ENCODE measurements at places on chromosomes 3 and 15. TPM values are rescaled to one million over a fixed set of nuclear protein-coding genes. Genes with fewer than 3 reads are reported as not detected.

DNA sequence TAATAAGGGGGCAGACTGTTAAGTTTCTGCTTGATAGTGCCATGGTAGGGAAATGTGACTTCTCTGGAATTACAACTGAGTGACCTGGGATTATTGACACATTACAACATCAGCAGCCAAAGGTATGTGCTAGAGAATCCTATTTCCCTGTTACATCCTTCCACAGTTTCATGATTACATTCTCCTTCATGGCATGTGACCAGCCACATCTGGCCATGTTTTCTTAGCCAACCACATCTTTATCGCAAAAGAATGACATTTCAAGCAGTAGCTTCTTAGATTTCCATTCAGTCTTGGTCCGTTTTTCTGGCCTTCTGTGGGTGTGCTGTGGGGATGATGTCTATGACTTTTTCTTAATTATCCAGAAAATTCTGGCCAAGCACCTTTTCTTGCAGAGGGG, 45.4 kb upstream of the CTDSPL start:
- H3K36me3 ChIP-seq = no peaks in the 10 kb centered on the region
- no peak overlapping the region for H3K27ac ChIP-seq
- no peaks in the 10 kb centered on the region for H3K27me3 ChIP-seq
- H3K4me1 ChIP-seq = peaks cover 40% of the 10 kb centered on the region
- H3K4me3 ChIP-seq = no peak overlapping the region

DNA sequence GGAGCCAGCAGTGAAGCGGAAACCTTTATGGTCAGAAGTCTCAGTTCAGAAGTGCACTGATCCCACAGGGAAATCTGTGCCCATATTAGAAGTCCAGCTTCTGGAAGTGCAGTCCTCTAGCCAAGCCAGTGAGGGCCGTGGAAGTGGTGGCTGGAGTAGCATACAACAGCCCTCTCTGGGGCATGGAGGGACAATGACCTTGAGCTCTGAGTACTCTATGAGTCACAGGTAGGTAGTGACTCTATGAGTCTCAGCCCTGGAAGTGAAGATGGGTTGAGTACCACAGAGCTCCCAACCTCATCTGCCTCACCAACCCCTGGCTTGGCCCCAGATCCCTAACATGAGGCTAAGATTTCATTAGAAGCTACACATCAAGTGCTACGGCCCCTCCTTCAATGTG, 205.9 kb upstream of the PPP2R3A start:
- H3K4me1 ChIP-seq = no peaks in the 10 kb centered on the region
- H3K4me3 ChIP-seq = no peak overlapping the region
- no peak overlapping the region for H3K27ac ChIP-seq
- no peaks in the 10 kb centered on the region for H3K36me3 ChIP-seq
- DNase-seq = no peak
- H3K27me3 ChIP-seq = no peaks in the 10 kb centered on the region

A4GNT gene
- 5.4 TPM for total RNA-seq

DNA sequence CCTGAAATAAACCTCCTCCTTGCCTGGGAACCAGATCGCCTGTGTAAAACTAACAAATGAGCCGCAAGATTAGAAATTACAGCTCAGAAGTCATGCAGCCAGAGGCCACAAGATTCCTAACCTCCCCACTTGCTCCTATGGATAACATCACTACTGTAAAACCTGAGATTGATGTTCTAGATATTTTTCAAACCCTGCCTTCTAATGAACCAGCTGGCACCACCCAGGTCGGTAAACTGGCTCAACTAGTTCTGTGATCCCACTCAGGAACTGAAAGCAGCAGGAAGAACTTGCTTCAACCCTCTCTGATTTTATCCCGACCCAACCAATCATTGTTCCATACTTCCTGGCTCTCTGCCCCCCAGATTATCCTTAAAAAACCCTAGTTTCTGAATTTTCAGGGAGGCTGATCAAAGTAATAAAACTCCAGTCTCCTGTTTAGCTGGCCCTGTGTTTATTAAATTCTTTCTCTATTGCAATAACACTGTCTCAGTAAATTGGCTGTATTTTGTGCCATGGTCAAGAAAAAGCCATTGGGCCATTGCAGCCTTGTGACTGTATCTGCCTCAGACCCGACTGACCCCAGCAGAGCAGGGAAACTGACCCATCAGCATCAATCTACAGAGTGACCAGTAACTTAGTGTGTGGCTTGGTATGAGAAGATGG, 98.9 kb downstream of the RPLP1 start:
- no peak overlapping the region for H3K4me3 ChIP-seq
- no peaks in the 10 kb centered on the region for H3K27me3 ChIP-seq
- peaks cover 13% of the 10 kb centered on the region for H3K4me1 ChIP-seq
- peak; percentile 51 for DNase-seq
- H3K27ac ChIP-seq = no peak overlapping the region

DNA sequence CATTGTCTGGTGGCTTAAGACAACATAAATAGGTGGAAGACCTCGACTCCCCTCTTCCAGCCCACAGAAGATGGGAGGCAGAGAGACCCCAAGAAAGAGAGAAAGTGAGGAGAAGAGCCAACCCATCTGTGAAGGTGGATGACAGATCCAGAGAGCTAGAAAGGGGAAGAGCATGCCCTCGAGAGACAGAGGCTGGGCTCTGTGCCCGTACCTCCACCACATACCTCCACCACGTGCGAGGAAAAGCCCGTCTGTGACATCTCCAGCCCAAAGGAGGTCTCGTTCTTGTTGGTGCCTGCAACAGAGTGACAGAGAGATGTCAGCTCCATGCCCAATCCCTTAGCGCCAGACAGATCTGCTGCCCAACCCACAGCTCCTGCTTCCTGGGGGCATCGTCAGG, 71.1 kb downstream of the FEM1B start:
- no peaks in the 10 kb centered on the region for H3K36me3 ChIP-seq
- H3K27me3 ChIP-seq = no peaks in the 10 kb centered on the region
- no peak for DNase-seq
- H3K27ac ChIP-seq = no peak overlapping the region
- H3K4me1 ChIP-seq = peaks cover 6% of the 10 kb centered on the region

TGM5 gene
- total RNA-seq = not detected

DNA sequence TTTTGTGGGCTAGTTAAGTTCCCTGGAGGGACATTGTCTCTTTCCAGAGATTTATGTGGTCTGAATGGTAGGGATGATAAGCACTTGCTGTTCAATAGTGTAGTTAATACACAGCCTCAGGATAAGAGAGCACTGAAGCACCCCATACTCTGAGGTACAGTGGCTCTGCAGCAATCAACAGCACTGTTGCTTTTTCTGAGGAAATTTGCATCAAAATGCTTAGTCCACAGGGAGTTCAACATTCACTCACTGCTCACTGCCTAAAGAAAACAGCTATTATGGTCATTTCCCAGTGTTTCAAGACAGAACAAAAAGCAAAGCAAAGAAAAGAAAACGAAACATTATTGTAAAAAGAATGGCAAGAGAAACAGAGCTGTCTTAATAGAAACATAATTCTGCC, 441.9 kb downstream of the PLOD2 start:
- no peaks in the 10 kb centered on the region for H3K36me3 ChIP-seq
- DNase-seq = no peak
- H3K4me1 ChIP-seq = no peaks in the 10 kb centered on the region
- no peak overlapping the region for H3K27ac ChIP-seq

- no peak overlapping the region for H3K27ac ChIP-seq
- DNase-seq = no peak
- H3K36me3 ChIP-seq = no peaks in the 10 kb centered on the region
- H3K27me3 ChIP-seq = no peaks in the 10 kb centered on the region
- H3K4me3 ChIP-seq = no peak overlapping the region
- no peaks in the 10 kb centered on the region for H3K4me1 ChIP-seq
Measured at GRCh38 chr3:144119633-144120032, 148.0 kb downstream of the DIPK2A start.

DNA sequence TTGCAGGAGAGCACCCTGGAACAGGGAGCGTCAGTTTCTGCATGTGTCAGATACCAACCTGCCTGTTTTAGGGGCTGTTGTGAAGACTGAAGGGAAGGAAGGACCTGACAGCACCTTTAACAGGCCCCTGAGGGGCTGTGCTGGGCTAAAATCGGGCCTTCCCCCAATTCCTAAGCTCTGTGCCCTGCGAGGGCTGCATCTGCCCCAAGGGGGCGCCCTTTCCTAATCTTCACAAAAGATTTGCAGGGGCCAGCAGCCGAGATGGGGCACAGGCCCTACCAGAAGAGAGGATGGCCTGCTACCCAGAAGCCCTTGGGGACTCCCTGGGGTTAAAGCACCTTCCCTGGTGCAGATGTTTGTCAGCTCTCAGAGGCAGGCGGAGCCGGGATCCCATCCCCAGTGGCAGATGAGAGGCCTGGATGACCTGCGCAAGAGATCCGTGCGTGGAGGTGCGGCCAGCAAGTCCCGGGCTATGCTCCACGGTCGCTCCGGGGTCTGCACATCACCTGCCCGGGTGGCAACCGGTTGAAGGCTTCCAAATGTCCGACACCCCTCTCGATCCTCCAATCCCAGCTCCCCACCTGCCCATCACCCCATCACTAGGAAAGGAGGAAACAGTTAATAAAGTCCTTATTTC, 53.6 kb downstream of the RHCG start:
- H3K27me3 ChIP-seq = peaks cover 1% of the 10 kb centered on the region
- no peak overlapping the region for H3K4me3 ChIP-seq
- H3K36me3 ChIP-seq = no peaks in the 10 kb centered on the region
- H3K27ac ChIP-seq = no peak overlapping the region
- no peaks in the 10 kb centered on the region for H3K4me1 ChIP-seq

- no peak overlapping the region for H3K27ac ChIP-seq
- DNase-seq = no peak
Measured at GRCh38 chr3:123104550-123104949, 37.7 kb downstream of the PDIA5 start.

SLC12A1 gene
- not detected for total RNA-seq

- H3K36me3 ChIP-seq = no peaks in the 10 kb centered on the region
- H3K27me3 ChIP-seq = no peaks in the 10 kb centered on the region
- no peak for DNase-seq
- no peak overlapping the region for H3K4me3 ChIP-seq
- no peak overlapping the region for H3K27ac ChIP-seq
Measured at GRCh38 chr3:146991907-146992306, 386.8 kb upstream of the PLSCR5 start.

DNA sequence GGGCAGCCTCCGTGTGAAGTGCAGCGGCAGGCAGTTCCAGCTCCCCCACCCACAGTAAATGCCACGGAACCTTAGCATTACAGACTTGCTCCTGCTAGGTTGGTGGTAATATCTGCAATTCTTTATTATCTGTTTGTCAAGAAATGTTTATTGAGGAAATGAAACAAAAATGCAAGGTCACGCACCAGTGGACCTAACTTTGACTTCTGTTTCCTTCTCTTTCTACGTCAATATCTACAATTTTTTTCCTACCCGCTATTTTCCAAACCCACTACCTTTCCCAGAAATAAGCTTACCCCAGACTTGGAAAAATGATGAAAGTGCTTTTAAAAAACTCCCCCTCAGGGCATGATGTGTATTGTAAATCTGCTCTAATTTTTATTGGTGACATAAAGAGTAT, 18.9 kb downstream of the ILDR1 start:
- H3K27ac ChIP-seq = no peak overlapping the region
- H3K4me1 ChIP-seq = no peaks in the 10 kb centered on the region
- DNase-seq = peak; percentile 19
- no peaks in the 10 kb centered on the region for H3K27me3 ChIP-seq

- H3K27ac ChIP-seq = no peak overlapping the region
- H3K36me3 ChIP-seq = peaks cover 68% of the 10 kb centered on the region
- H3K27me3 ChIP-seq = no peaks in the 10 kb centered on the region
- no peaks in the 10 kb centered on the region for H3K4me1 ChIP-seq
- DNase-seq = no peak
- H3K4me3 ChIP-seq = no peak overlapping the region
Measured at GRCh38 chr3:107806536-107806935, 283.8 kb downstream of the BBX start.

- H3K4me3 ChIP-seq = no peak overlapping the region
- DNase-seq = no peak
Measured at GRCh38 chr15:78880813-78881212, 8.1 kb downstream of the MORF4L1 start.

DNA sequence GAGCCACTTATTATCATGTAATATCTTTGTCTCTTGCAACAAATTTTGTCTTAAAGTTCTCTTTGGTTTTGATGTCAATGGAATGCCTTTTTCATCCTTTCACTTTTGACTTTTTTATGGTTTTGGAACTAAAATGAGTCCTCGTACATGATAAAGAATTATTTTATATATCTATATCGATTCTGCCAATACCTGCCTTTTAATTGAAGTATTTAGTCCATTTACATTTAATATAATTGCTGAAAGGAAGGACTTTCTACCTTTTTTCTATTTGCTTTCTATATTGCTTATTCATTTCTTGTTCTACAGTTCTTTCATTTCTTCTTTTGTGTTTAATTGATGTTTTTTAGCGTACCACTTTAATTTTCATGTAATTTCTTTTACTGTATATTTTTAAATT, 32.8 kb downstream of the GABRA5 start:
- no peaks in the 10 kb centered on the region for H3K4me1 ChIP-seq
- H3K27ac ChIP-seq = no peak overlapping the region
- H3K4me3 ChIP-seq = no peak overlapping the region
- H3K27me3 ChIP-seq = no peaks in the 10 kb centered on the region
- DNase-seq = no peak
- no peaks in the 10 kb centered on the region for H3K36me3 ChIP-seq

DNA sequence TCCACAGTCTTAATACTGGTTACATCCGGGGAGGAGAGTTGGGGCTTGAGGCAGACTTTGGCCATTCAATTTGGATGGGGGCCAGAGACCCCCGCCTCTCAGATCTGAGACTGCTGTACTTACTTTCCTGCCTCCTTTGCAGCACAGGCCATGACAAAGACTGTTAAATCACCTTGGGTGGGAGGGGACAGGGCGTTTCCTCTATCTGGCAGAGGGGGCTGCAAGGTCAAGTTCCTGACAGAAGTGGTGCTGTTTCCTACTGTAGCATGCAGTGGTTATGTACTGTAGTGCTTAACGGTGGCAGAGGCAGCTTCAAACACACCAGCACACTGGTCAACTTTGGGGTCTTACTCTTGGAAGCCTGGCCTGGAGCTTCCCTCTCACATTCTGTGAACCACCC, 261.2 kb upstream of the LRRFIP2 start:
- peaks cover 31% of the 10 kb centered on the region for H3K36me3 ChIP-seq
- H3K27me3 ChIP-seq = no peaks in the 10 kb centered on the region
- H3K27ac ChIP-seq = no peak overlapping the region
- no peak overlapping the region for H3K4me3 ChIP-seq
- DNase-seq = no peak
- H3K4me1 ChIP-seq = no peaks in the 10 kb centered on the region

- H3K4me3 ChIP-seq = no peak overlapping the region
- H3K36me3 ChIP-seq = no peaks in the 10 kb centered on the region
- DNase-seq = no peak
- no peaks in the 10 kb centered on the region for H3K27me3 ChIP-seq
- no peak overlapping the region for H3K27ac ChIP-seq
Measured at GRCh38 chr3:2851361-2851760, 258.8 kb downstream of the IL5RA start.
